GM13976 (cell line): ENCODE measurements at places on chromosomes 1 and 21.

GRCh38 chr1:11237356-11237755 is 25.0 kb downstream of the MTOR start:
- DNase-seq: no peak

- DNase-seq: no peak
Measured at GRCh38 chr1:56404561-56405030, 174.8 kb downstream of the PLPP3 start.

GRCh38 chr1:187577610-187578009 is 748.9 kb downstream of the PLA2G4A start:
- DNase-seq: no peak

DNA sequence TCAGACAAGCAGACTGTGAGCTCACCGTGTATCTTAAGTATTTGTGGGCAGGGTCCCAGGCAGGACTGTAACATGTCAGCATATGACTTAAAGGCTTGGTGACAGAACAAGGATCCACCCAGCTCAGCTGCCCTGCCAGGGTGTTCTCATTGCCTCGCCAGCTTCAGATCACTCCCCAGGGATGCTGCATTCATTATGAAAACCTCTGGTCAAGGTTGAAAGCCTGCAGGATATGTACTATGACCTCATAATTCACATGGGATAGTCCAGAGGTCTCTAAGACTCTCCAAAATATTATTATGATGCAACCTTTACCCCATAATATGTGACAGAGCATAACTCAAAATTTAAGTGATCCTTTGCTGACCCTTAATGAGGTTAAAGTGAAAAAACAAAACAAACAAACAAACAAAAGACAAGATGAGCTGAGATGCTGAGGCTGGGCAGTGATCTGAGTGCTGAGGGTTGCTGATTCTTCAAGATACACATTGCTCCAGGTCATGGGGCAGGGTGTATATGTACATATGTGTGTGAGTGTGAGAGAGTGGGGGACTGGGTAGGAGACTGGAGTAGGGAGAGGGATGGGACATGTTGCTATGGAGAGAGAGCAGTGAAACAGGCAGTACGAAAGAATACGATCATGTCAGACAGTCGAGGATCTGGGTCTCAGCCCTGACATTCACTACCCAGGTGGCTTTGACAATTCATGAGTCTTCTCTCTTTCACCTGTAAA is 98.8 kb upstream of the DUSP10 start:
- no peak for DNase-seq

DNA sequence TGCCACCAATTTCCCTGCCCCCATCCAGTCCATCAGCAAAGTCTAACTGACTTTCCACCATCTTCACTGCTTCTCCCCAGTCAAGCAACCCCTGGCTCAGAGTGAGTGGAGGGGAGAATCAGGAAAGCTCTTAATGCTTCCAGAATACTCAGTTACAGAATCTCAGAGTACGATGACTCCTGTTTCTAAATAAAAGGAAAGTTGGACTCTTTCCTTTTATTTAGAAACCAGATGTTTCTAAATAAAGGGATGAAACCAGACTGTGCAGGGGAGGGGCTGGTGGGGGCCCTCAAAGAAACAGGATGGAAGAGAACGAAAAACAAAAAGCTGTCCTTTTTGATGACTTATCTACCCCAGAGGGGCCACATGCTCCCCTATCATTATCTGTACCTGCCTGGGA is 85.2 kb upstream of the PPM1J start:
- DNase-seq: no peak

- no peak for DNase-seq
Measured at GRCh38 chr21:33121715-33122475, 52.0 kb downstream of the OLIG1 start.

DNA sequence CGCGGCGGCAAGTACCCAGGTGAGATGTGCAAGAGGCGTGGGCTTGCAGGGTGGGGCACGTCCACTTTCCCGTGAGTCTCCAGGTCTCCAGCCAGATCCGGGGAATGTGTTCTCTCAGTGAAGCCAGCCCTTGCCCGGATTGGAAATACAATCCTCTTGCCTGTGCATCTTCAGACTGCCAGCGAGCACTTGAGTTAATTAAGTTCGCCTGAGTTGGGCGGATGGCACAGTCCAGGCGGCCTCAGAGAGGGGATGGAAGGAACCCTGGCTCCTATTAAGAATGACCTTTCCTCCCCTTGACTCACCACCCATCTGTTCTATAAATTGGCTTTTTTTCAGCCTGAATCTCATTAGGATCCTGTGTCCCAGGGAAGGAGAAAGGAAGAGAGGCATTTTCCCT is 33.3 kb upstream of the CNTN2 start:
- no peak for DNase-seq

DNA sequence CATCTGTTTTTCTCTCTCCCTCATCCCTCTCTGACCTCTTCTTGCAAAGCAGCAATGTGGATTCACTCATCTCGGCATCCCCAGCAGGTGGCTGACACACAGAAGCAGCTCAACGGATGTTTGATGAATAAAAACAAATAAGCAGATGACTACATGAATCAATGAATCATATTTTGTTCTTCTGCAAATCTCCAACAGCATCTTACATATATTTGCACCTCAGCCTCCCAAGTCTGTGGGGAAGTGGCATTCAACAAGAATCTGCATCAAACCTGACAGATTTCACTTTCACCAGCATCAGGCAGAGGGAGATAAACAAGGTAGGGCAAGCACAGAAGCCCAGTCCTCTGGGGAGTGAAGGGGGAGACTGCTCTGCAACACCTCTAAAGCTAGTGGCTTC is 34.0 kb downstream of the CAPN8 start:
- DNase-seq: no peak

GRCh38 chr1:108554682-108555427 is 5.0 kb upstream of the EEIG2 start:
- DNase-seq: no peak

GRCh38 chr1:214285610-214286440 is 4.9 kb downstream of the SMYD2 start:
- no peak for DNase-seq

GRCh38 chr1:182071924-182072323 is 10.4 kb upstream of the ZNF648 start:
- DNase-seq: no peak

GRCh38 chr1:177333936-177334595 is 163.3 kb downstream of the BRINP2 start:
- DNase-seq: no peak

DNA sequence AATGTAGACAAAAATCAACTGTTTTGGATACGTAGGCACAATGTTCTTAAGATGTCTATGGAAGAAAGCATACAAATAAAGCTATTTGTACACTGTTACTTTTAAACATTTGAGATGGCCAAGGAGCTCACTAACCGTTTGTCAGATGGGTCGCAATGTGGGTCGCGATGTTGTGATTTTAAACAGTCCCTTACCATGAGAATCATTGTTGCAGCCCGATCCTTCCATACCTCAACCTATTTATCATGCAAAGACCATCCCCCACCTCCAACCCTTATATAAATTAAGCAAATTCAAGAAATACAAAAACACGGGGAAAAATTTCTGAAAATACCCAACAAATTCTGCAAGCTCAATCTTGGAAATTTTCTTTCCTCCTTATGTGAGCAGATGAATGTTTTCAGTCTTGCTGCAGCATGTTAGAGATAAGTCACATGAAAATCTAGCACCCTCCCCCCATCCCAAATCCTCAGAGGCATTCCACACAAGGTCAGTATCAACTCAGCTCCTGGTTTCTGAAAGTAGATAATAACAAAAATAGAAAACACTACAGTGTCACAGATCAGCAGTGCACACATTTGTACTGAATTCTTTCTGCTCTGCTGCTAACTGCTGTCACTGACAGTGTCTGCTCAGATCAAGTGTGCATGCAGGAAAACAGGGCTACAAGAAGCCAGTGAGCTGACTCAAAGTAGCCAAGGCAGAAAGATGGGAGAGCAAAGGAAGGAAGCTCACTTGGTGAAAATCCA is 92.9 kb upstream of the TTC39A start:
- no peak for DNase-seq

GRCh38 chr1:37746806-37747205 is 18.1 kb downstream of the EPHA10 start:
- DNase-seq: no peak

GRCh38 chr1:41722184-41722583 is 196.5 kb downstream of the HIVEP3 start:
- no peak for DNase-seq

- no peak for DNase-seq
Measured at GRCh38 chr1:243459059-243459458, 203.2 kb downstream of the SDCCAG8 start.

DNA sequence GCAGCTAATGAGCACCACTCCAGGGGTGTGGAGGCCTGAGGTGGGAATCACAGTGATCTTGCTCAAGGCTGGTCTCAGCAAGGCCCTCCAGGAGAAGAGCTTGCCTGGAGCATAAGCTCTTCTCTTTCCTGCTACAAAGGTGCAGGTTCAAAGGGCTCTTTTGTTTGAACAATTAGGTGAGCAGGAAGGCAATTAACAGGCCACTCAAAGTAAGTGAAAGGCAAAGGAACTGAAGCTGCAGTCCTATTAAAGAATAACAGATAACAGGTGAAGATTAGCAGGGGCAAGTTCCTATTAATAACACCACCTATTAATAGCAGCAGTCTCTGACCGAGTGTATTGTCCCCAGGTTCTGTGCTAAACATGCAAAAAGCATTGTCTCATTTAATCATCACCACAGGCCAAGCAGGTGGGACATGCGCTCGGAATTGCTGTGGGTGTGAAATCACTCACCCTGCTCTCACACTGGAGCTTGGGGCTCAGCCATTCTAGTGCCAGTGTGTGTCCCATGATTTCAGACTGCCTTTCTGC is 113.8 kb downstream of the RHOU start:
- no peak for DNase-seq

DNA sequence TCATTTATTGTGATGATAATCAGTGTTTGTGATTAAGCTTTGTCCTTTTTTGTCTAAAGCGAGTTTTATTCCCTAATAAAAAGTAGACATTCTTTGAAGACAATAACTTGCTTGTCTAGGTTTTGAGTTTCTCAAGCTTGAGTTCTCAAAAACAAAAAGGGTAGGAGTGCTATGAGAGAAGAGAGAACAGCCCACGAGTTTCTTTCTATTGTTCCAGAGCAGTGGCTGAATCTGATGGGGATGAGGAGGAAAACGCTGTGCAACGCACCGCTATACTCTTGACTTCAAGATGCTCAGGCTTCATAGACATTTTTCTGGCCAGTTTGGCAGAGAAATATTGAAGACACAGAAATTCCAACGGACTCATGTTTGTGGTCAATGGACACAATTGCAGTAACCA is 669.8 kb upstream of the B3GALT2 start:
- no peak for DNase-seq

GRCh38 chr1:223245411-223245810 is 102.4 kb upstream of the TLR5 start:
- no peak for DNase-seq

- no peak for DNase-seq
Measured at GRCh38 chr1:47866601-47867437, 130.4 kb downstream of the TRABD2B start.

- peak; percentile 26 for DNase-seq
Measured at GRCh38 chr1:169348383-169349036, 19.1 kb downstream of the NME7 start.

GRCh38 chr1:226495716-226496115 is 52.8 kb upstream of the STUM start:
- DNase-seq: no peak

DNA sequence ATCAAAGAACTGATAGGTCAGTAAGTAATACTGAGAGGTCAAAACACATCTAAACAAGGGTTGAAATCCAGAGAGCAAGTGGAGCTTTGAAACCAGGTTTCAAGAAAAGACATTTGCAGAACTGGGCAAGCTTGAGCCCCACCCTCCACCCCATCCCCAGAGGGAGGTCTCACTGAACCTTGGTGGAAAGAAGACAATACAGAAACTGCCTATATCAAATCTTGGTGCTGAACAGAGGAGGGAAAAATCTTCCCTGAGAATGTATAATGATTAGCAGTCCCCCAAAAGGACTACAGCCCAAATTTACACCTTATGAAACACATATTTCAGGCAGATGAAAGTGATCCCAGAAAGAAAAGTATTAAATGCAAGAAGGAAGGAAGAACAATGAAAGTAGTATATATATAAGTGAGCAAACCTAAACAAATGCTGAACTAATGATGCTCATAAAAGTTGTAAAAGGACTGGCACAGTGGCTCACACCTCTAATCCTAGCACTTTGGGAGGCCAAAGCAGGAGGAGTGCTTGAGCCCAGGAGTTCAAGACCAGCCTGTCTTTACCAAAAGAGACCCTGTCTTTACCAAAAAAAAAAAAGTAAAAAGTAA is 12.4 kb downstream of the ZBTB17 start:
- no peak for DNase-seq

GRCh38 chr1:112888630-112889029 is 67.4 kb downstream of the SLC16A1 start:
- DNase-seq: no peak

- DNase-seq: peak; percentile 72
Measured at GRCh38 chr1:42784946-42785693, at the start of gene TMEM269. Gene TMEM269, plus strand, starts transcription at chr1:42784991. Its CDS starts 4,903 bp downstream, at chr1:42789894.

GRCh38 chr1:228882041-228882770 is 146.9 kb downstream of the RHOU start:
- DNase-seq: no peak

DNA sequence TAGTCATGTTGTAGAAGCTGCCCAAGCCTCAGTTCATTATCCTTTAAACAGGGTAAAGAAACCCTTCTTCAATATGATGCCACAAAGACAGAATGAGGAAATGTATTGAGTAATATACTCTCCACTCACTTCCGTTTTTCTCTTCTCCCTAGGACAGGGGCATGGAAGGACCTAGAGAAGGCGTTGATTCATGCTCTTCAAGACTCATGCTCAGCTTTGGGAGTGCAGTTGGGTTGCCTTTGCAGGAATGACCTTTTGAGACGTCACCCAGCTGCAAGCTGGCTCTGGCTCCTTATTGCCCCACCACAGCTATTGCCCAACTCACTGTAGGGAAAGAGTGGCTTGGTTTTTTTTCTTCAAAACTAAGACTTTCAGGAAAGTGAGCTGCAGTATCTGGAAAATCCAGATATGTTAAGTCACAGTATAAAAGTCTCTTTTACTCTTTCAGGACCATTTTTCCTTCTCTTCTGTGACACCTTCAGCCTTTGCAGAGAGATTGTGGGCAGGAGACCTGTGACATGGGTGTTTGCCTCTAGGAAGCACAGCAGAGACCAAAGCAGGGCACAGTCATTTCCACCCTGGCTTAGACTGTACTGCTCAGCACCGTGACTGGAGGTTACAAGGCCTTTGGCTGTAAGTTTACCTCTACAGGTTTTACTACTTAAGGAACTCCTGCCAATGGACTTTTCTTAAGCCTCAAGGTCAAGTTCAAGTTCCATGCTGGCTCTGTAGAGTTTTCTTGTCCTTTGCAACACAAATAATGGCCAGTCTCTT is 39.5 kb downstream of the XCL2 start:
- no peak for DNase-seq
